ENCODE measurements at places on chromosomes 13 and 19. TPM values are rescaled to one million over a fixed set of nuclear protein-coding genes. Genes with fewer than 3 reads are reported as not detected.

DNA sequence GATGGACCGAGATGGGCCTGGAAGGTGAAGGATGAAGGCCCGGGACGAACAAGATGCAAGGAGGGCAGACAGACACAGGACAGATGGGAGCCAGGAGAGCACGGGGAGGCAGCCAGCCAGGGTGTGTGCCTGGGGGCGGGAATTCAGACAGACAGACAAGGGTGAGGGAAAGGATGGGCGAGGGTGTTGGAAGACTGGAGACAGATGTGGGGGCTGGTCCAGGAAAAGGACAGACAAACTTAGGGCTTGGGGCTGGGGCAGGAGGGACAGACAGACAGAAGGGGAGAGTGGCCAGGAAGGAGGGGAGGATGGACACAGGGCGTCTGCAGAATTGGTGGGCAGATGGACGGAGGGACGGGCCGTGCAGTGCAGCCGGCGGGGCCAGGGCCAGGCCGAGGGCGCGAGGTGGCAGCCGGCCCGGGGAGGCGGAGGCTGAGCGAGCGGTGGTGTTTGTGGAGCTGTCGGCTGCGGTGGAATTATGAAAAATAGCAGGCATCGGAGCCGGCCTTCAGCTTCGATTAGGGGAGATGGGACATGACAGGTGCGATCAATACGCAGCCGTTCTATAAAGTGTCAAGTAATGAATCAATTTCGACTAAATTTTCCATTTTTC lies 4.6 kb upstream of the ERFL start:
- no peak for DNase-seq

- DNase-seq = no peak
Observed at GRCh38 chr13:100644371-100644770, 30.2 kb downstream of the TMTC4 start.

Gene LRRC25
- total RNA-seq = 2.2 TPM

Gene TEX26
- not detected for total RNA-seq

GRCh38 chr13:108705031-108705430 lies 75.6 kb downstream of the MYO16 start:
- DNase-seq = no peak

Gene PSG7
- total RNA-seq = not detected

DNA sequence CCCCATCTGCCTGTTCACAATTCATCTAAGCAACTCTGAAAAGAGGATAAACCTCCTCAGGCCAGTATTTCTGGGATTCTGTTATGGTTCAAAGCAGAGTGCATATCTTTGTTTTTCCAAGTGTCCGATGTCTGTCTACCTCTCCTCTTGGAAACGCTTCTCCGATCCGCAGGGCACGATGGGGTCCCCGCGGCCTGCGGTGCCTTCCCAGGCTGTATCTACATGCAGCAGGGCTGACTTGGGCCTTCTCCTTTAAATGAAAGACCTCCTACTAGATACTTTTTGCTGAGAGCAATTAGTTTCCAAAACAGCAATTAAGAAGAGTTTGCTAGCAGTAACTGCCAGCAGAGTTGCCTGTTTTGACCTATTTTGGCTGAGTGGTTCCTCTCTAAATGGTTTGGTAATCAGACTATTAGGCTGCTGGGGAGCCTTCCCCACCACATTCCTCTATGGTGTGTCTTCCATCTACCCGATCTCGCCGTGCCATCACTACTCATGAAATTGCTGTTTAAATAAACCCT lies 23.5 kb downstream of the COL4A2 start:
- DNase-seq = no peak

DNA sequence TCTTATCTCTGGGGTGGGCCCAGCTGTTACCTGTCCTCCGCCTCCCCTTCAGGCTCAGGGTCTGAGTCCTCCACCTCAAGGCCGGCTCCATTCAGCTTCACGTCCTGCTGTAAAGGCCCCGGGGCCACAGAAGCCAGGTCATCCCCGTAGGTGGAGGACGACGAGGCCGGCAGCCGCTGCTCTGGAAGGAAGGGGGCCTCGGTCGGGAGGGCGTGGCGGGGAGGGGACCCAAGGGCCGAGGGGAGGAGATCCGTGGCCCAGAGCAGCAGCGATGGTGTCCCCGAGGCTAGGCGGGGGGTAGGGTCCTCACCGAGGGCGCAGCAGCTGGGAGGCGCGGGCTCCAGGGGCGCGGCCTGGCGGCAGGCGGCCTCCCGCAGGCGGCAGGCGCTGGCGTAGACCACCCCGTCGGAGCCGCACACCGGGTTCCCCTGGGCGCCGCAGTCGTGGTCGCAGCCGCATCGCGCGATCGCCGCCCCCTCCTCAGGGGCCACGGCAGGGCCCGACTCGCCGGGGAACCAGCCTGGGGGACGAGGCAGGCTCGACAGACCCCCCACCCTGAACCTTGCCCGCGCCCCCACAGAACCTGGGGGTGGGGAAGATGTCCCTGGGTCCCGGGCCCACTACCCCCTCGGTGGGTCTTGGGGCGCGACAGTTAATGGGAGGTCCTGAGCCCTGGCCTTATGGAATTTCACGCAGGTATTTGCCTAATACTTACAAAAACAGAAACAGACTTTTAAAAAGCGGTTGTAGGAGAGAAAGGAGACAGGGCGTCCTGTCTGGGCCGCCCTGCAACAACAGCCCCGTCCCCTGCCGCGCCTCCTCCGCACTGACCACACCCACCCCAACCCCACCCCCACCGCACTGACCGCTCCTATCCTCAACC lies 7.6 kb downstream of the F2RL3 start:
- no peak for DNase-seq

DNA sequence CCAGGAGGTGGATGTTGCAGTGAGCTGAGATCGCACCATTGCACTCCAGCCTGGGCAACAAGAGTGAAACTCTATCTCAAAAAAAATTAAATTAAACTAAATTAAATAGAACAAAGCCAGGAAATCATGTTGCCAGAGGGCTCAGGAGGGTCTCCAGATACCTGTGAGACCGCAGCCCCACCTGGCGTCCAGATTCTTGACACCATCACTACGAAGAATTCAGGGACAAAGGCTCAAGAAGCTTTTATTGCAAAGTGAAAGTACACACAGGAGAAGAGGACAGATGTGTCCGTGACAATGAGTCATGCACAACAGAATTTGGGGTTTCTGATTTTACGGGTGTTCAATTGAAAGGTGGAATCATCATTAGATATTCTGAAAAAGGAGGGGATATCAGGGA lies 76.6 kb downstream of the STOML3 start:
- DNase-seq = no peak

GRCh38 chr19:46386996-46387712 lies 26.2 kb downstream of the CCDC8 start:
- no peak for DNase-seq

GRCh38 chr13:90995001-90995400 lies 352.5 kb upstream of the MIR17HG start:
- no peak for DNase-seq

GRCh38 chr19:14135355-14135754 lies 1.0 kb downstream of the ASF1B start:
- DNase-seq = no peak

Gene PRX
- total RNA-seq = 0.61 TPM

DNA sequence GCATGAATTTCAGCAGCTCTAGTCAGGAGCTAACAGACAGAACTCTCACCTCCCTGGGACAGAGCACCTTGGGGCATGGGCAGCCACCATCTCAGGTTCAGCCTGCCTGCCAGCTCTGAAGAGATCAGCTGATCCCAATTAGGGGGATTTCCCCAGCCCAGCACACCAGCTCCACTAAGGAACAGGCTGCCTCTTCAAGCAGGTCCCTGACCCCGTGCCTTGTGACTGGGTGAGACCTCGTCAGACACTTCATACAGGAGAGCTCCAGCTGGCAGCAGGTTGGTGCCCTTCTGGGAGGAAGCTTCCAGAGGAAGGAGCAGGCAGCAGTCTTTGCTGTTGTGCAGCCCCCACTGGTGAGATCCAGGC lies 84.5 kb upstream of the UFM1 start:
- DNase-seq = no peak

DNA sequence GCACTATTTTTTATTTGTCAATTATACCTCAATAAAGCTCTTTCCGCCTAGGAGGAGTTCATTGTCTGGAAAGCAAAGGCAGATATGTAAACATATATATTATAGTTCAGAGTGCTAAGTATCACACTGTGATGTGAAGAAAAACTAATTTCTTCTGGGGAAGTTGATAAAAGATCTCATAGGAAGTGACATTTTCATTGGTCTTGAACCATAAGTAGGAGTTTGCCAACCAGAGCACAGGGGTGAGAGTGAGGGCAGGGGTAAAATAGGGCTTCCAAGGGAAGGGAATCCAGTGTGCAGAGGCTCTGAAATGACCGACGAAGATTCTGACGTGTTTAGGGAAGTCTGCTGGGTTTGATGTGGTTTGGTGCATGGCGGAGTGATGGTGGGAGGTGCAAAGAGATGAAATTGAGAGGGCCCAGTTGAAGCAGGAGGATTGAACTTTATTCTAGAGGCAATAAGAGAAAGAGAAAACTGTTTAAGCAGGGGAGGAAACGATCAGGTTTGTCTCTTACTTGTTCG lies 780 bp upstream of the GTF2F2 start:
- peak; percentile 65 for DNase-seq

DNA sequence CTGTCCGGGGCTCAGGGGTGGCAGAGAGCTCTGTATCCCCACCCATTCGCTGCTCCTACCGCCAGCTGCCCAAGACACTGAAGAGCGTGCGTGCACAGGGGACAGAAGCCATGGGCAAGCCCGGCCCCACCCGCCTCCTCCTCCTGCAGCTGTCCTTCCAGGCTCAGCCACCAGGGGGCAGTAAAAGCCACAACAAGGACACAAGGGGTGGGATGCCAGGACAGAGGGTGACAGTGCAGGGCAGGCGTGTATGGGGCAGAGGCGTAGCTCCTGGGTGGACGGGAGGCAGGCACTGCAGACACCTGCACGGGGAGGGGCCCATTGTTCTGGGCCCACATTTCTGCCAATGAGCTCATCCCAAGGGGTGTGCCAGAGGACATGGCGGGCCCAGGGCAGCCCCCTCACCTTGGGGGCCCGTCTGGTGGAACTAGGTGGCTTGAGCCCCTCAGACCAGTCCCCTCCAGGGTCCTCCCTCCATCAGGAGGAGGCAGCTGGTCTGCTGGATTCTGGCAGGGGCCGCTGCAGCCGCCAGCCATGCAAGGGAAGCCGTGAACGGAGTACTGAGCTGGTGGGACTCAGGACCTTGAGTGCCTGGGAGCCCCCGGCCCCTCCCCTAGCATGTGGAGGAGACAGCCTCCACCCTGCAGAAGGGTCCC lies 61.2 kb downstream of the MLLT1 start:
- peak; percentile 95 for DNase-seq

GRCh38 chr19:480016-480855 lies 16.1 kb upstream of the MADCAM1 start:
- peak; percentile 47 for DNase-seq

GRCh38 chr13:63209330-63210017 lies 1793.8 kb upstream of the PCDH20 start:
- DNase-seq = no peak

DNA sequence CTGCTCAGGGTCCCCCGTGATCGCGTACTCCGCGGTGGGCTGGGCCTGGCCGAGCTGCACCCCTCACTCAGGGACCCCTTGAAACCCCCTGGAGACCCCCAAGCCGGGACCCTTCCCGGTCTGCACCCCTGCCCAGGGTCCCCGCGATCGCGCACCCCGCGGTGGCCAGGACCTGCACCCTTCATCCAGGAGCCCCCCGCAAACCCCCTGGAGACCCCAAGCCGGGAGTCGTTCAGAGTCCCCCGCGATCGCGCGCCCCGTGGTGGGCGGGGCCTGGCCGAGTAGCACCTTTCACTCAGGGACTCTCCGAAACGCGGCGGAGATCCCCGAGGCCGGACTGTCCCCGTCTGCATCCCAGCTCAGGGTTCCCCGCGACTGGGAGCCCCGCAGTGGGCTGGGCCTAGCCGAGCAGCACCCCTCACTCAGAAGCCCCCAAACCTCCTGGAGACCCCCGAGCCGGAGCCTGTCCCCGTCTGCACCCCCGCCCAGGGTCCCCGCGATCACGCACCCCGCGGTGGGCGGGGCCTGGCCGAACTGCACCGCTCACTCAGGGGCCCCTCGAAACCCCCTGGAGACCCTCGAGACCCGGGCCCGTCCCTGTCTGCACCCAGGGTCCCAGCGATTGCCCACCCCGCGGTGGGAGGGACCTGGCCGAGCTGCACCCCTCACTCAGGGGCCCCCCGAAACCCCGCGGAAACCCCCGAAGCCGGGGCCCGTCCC lies 748 bp downstream of the LMNB2 start:
- peak; percentile 75 for DNase-seq
